Renal cortical epithelial cell (primary cell): ENCODE measurements at places on chromosomes 2 and 18. TPM values are rescaled to one million over a fixed set of nuclear protein-coding genes. Genes with fewer than 3 reads are reported as not detected.

DNA sequence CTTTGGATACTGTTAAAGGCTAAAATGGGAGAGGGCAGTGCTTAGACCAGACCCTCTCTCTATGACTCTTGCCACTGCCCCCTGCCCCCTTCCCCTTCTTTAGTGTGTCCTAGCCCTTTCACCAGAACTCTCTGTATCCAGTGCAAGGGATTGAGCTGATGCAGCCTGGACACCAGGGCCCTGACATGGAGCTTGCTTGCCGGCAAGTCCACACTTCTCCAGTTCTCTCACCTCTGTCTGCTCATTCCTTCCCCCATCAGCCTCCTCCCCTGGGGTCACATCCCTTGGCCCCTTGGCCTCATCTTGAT lies 1.5 kb upstream of the WNT6 start:
- DNase-seq: no peak

GRCh38 chr2:85785027-85785822 lies 31.4 kb downstream of the ATOH8 start:
- peak; percentile 8 for DNase-seq

DNA sequence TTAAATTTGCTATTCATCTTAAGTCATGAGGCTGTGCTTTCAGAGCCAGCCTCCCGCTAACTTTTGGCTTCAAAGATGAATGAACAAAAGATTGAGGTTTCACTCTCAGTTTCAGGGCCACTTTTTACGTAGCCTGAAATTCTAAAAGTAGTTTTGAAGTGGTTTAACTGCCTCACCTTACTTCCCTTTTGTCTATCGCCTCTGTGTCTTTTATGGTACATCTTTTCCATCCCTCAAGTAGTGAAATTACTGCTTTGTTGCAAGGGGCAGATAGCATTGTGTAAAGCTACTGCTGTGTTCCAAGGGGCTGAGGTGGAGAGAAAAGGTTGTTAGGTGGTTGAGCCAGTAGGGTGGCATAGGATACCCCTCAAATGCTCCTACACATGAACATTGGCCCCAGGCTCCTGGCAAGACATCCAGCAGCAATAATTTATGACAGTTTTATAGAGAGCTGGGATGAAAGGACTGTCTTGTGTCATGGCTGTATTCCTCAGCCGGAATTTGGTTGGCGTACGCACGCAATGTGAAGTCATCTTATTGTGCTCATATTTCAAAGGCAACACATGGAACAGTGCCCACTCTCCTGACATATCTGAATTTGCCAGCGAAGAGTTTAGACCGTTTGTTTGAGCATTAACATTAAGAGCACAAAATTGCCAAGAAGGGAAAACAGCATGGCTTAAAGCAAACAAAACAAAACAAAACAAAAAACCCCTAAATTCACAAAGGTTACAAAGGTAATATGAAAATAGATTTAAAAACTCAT lies 32.2 kb downstream of the QPCT start:
- no peak for DNase-seq

DNA sequence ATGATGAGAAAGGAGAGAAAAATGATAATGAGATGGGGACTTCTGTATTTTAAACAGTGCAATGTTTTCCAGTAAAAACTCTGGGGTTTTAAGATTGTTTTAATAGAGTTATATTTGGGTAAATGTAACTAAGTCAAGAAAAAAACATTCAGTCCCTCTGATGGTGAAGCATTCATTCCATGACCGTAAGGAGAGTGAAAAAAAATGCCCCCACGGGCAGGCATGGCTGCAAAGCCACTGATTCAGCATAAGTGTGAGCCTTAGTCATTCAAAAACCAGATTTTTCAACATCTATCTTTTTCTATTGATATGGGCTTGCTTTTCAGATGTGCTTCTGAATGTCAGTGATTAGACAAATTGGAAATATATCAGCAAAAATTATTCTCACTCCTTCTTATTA lies 957.8 kb downstream of the SLC4A3 start:
- no peak for DNase-seq

DNA sequence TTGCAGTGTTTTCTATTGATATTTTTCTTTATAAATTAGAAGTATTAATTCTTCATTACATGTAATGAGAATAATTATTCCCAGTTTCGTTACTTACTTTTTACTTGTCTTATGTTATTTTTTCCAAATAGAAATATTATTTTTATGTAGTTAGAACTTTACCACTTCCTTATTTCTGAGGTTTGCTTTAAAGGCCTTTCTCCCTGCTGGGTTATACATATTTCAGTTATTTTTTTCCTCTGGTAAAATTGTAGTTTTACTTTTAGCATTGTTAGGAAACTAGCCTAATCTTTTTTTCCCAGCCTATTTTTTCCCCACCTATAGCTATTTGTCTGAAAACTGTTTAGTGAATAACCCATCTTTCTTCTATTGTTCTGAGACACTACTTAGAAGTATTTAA lies 17.1 kb downstream of the RNF144A start:
- DNase-seq: no peak

GRCh38 chr2:96336873-96337272 lies 1.3 kb downstream of the NCAPH start:
- DNase-seq: no peak

The TWIST2 gene
- 0.20 TPM in 1 of 2 replicates, not detected in the other for total RNA-seq

The TNFAIP6 gene
- 1.8 and 9.4 TPM in 2 replicates for total RNA-seq

- DNase-seq: no peak
Measured at GRCh38 chr18:10296491-10296890, 157.9 kb upstream of the APCDD1 start.

- DNase-seq: peak; percentile 4
Measured at GRCh38 chr2:31522786-31523185, 58.0 kb downstream of the SRD5A2 start.

DNA sequence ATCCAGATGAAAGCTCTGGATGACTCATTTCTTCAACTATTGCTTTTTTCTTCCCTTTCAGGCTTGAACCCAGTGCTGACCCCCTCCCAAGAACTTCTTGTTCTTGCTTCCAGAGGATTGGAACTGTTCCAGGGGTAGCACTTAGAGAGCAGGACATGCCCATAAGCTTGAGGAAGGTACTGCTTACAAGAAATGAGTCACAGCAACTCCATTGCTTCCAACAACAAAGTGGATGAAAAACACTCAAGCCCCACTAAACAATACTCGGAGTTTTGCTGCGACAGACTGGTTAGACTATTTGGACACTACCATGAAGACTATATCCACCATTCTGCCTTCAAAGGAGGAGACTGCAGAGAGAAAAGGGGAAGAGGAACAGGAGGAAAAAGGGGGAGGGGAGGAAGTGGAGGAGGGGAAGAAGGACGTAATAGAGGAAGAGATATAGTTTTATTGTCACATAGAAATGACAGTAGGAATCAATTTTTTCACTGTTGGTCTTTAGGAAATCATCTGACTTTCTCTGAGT lies 1.6 kb upstream of the EPC2 start:
- peak; percentile 97 for DNase-seq

GRCh38 chr2:241947004-241947350 lies 77.4 kb downstream of the RTP5 start:
- no peak for DNase-seq

- DNase-seq: peak; percentile 83
Measured at GRCh38 chr2:230974096-230974913, 21.6 kb upstream of the SPATA3 start.

- DNase-seq: no peak
Measured at GRCh38 chr2:218983263-218983933, 1.6 kb downstream of the FEV start.
